ENCODE measurements at places on chromosomes 5 and 9.

- peak; percentile 28 for DNase-seq
Observed at GRCh38 chr5:10563110-10563944, 543 bp upstream of the ANKRD33B start.

DNA sequence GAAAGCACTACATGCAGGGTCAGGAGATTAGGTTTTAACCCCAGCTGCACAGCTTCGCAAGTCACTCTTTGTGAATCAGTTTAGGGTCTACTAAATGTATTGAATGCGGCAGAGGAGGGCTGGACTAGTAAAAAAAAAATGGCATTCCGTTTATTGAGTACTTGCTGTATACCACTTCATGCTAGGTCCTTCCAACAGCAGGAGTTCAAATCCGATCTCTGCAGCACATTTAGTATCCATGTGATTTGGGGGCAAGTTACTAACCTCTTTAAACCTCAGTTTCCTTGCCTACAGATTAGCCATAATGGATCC, 204.4 kb downstream of the SNCAIP start:
- no peak for DNase-seq

- no peak for DNase-seq
Observed at GRCh38 chr5:169870211-169870610, 110.1 kb downstream of the INSYN2B start.

- peak; percentile 5 for DNase-seq
Observed at GRCh38 chr5:150155258-150156026, at the start of gene PDGFRB. TSS of gene PDGFRB (minus strand) at chr5:150155845. CDS start at chr5:150137047, 18,798 bp downstream.

GRCh38 chr5:146475190-146475780, 28.2 kb downstream of the TCERG1 start:
- DNase-seq: no peak

DNA sequence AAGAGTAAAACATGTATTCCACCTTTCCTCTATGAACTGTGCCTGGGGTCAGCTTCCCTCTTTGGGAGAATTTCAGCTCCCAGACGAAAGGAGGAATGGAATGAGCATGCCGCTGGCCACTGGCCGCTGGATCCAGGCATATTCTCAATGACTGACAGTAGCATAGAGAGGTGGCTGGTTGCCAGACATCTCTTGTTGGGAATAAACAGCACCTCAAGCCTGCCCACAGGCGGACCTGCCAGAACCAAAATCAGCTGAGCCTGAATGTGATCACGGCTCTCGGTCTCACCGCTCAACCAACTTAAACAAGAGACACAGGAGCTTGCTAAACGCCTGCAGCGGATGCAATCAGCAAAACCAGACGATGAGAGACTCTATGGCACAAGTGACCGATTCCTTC, 20.6 kb downstream of the TBC1D9B start:
- DNase-seq: no peak

DNA sequence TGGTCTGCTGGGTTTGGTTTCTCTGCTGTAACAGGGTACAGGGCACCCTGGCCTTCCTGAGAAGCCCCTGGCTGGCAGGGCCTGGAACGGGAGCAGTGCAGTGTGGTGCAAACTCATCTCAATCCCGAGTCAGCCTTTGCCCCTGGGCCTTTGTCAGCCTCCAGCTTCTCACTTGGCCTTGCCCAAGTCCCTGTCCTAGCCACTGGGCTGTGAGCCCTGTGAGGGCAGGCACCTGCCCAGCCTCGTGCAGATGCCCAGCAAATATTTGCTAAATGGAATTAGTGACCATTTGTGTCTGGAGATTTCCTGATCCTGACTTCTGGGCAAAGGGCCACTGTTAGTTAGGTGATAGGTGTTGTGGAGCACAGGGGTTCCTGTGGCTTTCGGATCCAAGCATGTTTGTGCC, 13.0 kb downstream of the RGS3 start:
- DNase-seq: no peak

DNA sequence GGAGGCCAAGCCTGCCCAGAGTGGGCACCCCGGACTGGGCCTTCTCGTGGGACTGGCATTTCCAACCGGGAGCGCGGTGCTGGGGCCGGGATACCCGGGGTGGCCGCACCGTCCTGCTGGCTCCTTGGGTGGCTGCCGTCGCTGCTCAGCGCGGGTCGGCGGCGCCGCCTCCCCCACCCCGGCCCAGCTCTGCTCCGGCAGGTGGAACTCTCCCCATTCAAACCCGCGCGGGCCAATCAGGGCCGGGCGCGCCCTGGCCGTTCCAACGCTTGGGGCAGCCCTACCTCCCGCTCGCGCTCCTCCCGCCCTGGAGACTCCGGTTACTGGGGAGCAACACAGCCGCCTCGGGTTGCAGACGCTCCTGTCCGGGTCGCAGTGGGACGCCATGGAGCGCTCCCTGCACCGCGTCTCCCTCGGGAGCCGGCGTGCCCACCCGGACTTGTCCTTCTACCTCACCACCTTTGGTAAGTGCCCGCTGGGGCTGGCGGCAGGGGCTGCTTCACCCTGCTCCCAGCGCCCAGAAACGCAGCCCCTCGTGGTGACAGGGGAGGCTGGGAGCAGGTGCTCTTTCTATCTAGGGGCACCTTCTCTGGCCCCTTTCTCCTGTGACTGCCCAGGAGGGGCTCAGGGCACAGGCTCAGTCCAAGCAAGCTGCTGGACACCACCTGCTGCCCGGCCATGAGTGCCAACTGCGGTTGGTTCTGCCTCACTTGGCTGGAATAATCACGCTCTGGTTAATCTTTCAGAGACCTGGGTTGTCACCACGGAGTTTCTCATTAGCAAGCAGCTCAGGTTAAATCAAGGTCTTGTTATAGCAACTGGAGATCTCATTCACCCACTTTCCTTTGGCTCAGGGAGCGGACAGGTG, at the start of gene RGS3:
TSS of gene RGS3 (plus strand) at position 310 of the 868 bp plus-strand sequence. CDS start at position 386, 76 bp downstream.
- no peak for DNase-seq

DNA sequence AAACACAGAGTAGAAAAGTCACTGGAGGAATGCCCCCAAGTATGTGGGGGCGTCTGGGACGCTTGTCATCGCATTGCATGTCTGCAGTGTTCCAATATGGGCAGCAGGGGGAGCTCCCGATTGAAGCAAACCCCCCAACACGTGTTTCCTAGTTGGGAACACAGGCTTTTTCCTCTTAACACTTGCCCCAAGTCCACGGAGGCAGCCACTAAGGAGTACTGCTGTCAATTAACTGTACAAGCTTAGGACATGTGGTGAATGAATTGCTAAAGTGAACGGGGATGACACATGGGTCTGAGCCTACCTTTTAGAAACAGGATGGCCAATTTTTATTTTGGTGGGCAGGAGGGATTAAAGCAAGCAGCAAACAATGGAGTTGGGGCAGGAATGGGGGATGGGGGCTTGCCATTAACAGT, 2.2 kb downstream of the GABRB2 start:
- no peak for DNase-seq

- DNase-seq: no peak
Observed at GRCh38 chr5:159655757-159656409, 260.4 kb upstream of the ADRA1B start.

DNA sequence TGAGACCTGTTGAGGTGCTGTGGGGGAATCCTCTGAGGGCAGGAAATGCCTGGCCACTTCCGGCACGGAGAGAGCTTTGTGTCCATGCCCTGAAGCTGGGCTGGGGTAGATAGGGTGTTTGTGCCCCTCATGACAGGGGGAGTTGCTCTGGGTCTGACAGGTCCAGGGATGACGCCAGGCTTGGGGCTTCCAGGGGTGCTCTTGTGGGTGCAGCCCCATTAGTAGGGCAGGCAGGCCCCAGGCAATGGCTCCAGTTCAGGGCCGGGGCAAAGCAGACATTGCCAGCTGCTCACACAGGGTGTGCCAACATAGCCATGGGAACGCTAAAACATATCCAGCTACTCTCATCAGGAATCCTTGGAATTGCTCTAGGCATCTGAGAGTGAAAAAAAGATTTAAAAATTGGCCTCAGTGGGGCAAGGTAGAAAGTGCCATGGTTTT, 21.1 kb downstream of the PITX1 start:
- DNase-seq: no peak

GRCh38 chr5:77877516-77878355, 101.6 kb upstream of the TBCA start:
- no peak for DNase-seq

- no peak for DNase-seq
Observed at GRCh38 chr5:82910905-82911304, 166.3 kb downstream of the TMEM167A start.
